Stimulated activated CD4-positive, alpha-beta T cell treated with anti-CD3 and anti-CD28 coated beads, Interleukin-1b, Interleukin-23, amount 100 ng/mL, for 48 hours (primary cell): ENCODE measurements at places on chromosomes 16 and 17.

GRCh38 chr17:28996554-28997096, 9.2 kb downstream of the SEZ6 start:
- no peak for DNase-seq

DNA sequence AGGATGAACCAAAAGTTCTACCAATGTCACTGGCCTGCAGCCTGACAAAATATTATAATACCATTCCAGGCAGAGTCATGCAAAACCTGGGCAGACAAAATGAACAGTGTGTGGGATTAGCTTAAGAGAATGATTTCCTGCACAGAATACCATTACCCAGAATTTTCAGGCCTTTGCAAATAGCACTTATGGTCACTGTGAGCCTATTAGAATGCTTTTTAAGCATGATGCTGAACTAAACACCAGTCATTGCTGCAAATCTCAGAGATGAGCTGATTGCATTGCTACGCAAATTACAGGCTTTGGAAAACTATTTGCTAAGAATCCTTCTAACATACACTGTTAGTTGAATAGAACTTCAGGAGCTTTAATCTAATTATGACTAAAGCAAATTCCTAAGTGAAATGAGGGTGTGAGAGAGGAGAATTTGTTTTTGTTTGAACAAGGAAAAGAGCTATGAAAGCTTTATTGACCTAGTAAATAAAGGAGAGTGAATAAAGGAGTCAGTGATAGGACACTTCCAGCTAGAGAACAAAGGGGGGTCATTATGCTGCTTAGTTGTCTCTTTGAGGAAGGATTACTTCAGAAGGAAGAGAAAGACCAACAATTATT, 398.8 kb downstream of the HS3ST3B1 start:
- DNase-seq, result no peak

- DNase-seq, result no peak
These were observed 11.5 kb downstream of the DEXI start for GRCh38 chr16:10930755-10931093.

DNA sequence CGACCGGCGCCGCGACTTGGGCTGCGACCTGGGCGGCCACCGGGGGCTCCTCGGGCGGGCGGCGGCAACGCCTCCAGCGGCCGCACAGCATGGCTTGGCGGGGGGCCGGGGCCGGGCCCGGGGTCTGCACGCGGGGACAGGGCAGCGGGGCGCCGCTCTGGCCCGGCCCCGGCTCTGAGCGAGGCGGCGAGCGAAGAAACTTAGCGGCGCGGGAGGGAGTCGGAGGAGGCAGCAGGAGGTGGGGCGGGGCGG, at the start of gene PLCD3:
Gene PLCD3 (minus strand): TSS at position 196 of the 252 bp plus-strand sequence. CDS start 105 bp downstream, at position 91.
- DNase-seq, result no peak

DNA sequence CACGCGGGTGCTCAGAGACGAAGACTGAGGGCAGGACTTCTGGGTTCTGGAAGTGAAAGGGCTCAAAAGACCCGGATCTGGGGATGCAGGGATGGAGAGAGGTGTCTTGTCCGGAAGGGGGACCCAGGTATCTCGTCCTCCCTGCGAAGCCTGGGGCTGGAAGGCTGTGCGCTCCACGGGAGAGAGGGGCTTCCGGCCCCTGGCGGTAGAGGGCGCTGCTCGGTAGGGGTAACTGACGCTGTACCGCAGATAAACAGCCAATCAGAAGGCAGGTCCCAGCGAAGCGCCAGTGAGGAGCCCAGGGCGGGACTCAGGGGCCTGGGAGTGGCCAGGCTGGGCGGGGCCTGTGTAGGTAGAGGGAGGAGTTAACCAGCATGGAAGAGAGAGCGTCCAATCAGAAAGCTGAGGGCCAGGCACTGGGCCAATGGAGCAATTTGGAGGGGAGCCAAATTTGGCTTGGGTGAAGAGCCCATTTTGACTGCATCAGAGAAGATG, 804 bp downstream of the TGFB1I1 start:
- DNase-seq, result peak; percentile 70

DNA sequence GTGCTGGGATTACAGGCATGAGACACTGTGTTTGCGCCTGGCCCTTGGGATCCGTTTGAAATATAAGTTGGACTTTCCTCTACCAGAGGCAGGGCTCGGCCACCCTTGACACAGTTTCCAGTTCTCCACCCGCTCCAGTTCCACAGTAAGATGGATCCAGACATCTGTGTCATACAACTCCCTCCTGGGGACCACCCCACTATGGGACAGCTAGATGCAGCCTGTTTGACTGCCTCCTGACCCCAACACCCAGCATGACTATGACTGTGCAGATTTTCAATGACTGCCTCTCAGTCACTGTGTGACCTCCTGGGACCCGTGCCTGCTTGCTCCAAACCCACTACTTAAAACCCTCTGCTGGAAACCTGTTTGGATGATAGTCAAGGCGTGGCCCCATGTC, 166.7 kb downstream of the IRF8 start:
- DNase-seq, result no peak

DNA sequence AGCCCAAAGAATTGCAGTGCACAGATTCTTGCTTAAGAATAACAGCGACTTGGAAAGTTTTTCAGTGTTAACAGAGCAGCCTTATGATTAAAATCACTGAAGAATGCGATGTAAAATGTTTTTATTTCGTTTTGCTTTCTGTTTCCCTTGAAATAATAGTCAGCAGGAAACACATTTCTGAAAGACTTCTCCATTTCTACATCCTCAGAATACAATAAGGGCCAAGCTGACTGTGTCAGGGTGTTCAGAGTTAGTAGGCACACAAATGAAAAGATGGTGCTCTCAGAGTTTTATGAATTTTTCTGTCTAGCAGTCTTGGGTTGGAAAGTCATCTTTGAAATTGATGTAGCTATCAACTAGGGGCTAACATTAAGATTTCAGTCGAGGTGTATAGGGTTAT, 582.9 kb upstream of the RBFOX1 start:
- no peak for DNase-seq

DNA sequence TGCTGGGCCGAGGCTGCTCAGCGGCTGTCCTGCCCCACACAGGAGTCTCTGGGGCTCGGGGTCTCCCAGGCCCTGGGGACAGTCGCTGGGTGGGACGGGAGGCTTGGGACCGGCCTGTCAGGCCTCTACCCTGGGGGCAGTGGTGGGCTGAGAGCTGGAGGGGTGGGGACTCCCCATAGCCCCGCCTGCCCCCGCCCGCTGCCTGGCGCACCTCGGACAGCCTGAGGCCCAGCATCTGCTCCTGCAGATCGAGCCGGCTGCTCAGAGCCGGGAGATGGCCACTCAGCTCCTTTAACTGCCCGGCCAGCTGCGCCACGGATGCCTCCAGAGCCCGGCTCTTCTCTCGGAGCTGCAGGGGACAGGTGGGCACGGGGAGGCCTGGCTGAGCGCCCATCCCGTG, 6.7 kb downstream of the PERCC1 start:
- DNase-seq, result no peak

GRCh38 chr16:49746545-49746944, 109.4 kb downstream of the ZNF423 start:
- DNase-seq, result no peak

DNA sequence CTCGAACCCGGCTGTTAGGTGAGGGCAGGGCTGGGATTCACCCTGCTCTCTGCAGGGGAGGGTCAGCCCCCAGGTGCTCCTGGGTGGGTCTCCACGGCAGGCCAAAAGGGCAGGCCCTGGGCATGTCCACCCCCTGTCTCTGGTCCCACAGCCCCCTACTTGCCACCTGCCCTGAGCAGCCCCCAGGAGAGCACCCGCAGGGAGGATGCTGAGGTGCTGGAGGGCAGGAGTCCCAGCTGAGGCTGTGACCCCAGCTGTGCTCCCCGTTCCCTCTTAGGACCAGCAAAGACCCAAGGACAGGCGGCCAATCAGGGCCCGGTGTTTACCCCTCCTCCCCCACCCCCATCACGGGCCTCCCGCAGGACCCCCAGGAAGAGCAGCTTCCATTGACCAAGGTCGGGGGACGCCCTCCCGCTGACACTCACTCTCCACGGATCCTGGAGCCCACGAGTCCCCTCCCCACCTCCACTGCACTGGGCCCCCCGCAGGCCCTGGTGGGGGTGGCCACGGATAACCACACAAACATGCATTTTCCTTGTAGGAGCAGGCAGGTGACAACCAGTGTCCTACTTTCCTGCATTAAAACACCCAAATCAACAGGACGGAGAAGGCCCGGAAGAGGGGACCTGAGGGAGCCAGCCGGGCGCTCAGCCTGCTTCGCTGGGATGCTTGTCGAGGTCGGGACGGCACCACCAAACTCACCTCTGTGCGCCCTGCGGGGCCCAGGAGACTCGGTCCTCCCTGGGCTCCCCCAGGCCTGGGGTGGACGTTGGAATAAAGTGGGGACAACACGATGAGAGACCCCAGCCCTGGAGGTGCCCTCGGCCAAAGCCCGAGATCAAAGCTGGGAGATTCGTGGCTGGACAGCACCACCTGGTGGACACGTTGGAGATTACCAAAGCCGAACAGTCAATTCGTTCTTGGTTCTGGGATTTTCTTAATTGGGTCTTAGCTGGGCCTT, 22.5 kb upstream of the ENPP7 start:
- peak; percentile 53 for DNase-seq

DNA sequence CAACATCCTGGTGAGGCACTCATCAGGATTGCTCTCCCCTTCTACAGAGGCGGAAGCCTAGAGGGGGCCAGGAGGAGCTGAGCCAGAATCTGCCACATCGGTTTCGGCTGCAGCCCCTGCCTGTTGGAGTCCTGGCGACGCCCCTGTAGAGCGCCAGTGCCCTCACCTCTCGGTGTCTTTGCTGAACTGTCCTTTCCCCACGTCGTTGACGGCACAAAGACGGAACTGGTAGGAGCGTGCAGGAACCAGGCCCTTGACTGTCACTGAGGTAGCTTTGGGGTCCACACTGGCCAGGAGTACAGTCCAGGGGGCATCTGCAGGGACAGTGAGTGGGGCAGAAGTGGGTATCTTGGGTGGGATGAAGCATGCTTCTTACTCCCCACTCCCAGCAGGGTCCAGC, 110.3 kb upstream of the CDC42EP4 start:
- DNase-seq, result no peak

DNA sequence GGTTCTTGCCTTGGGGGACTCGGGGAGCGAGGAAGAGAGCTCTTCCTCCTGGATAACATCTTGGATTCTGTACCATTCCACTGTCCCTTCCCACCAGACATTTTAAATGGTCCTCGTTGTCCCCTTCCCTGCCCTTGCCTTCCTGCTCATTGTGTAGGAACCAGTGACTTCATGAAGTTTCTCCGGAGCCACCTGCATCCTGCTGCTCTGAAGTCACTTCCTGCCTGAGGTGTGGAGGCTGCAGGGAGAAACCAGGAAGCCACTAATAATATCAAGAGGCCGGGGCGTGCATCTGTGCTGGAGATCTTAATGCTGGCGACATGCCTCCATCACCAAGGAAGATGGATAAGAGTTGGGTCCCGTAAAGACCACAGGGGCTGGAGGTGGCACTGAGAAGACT, 6.2 kb upstream of the SLC16A13 start:
- peak; percentile 61 for DNase-seq

DNA sequence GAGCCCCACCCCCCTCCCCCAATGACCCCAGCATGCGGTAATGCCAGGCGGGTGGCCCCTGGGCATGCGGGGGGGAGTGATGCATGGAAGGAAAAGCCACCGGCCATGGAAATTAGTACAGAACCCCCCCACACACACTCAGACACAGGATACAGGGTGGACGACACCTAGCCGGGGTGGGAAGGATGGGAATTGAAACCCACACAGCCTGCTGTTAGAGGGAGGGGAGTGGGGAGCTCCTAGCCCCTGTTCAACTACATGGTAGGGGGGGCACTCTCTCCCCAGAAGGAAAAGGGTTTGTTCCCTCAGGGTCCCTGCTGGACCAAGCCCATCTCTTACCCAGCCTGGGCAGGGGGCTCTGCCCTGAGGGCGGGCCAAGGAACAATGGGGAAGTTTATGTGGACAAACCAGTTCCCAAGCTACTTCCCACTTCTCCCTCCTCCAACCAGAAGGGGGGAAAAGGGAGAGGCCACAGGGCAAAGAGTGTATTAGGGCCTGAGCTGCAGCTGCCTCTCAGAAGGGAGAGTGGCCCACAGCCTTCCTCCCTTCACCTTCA, 5.2 kb downstream of the TMUB2 start:
- no peak for DNase-seq

- DNase-seq, result no peak
These were observed 27.0 kb downstream of the CDC27 start for GRCh38 chr17:47162013-47162622.

DNA sequence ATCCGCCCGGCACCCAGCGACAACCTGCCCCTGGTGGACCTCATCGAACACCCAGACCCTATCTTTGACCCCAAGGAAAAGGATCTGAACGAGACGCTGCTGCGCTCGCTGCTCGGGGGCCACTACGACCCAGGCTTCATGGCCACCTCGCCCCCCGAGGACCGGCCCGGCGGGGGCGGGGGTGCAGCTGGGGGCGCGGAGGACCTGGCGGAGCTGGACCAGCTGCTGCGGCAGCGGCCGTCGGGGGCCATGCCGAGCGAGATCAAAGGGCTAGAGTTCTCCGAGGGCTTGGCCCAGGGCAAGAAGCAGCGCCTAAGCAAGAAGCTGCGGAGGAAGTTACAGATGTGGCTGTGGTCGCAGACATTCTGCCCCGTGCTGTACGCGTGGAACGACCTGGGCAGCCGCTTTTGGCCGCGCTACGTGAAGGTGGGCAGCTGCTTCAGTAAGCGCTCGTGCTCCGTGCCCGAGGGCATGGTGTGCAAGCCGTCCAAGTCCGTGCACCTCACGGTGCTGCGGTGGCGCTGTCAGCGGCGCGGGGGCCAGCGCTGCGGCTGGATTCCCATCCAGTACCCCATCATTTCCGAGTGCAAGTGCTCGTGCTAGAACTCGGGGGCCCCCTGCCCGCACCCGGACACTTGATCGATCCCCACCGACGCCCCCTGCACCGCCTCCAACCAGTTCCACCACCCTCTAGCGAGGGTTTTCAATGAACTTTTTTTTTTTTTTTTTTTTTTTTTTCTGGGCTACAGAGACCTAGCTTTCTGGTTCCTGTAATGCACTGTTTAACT, 1.0 kb downstream of the NOG start:
- no peak for DNase-seq

GRCh38 chr16:57711-58110, 4.1 kb downstream of the SNRNP25 start:
- no peak for DNase-seq

GRCh38 chr16:74558873-74559272, 48.0 kb downstream of the GLG1 start:
- DNase-seq, result no peak

- DNase-seq, result no peak
These were observed 31.5 kb downstream of the ZFHX3 start for GRCh38 chr16:73016488-73016830.

GRCh38 chr16:86732621-86733295, 154.4 kb downstream of the FOXL1 start:
- no peak for DNase-seq

- no peak for DNase-seq
These were observed 47.9 kb downstream of the UBE2G1 start for GRCh38 chr17:4318596-4318995.
